NCI-H510A treated with DMSO at 0.1 percent for 48 hours (cell line): ENCODE measurements at places on chromosomes 1 and 21.
A peak's percentile ranks its signal among the peaks of the same experiment; 100 is the strongest.

DNA sequence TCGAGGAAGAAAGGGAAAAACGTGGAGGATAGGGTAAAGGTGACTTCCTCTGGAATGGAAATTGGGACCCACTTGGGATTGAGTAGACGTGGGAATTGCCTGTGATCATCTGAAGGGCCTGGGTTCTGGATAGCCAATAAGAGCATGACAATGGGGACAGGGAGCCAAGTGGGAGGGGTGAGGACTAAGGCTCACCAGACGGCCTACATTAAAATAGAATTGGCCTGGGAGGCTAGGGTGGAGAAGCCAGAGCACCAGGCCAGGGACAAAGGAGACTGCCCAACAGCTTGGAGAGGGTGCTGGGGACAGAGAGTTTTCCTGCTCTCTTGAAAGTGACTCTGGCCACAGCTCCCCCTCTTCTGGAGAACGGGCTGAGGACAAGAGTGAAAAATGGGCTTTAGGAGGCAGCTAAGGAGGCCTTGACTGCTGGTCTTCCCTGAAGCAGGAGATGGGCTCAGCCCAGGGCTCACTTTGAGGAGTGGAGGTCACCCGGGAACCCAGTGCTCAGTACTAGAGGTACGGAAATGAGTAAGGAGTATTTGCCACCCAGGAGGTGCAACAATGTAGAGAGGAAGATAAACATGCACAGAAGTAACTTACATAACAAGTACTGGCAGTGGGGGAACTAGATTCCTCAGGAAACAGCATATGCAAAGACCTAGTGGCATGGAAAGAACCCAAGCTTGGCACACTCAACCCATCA is 18.8 kb downstream of the INKA2 start:
- no peak for DNase-seq

- DNase-seq: no peak
Observed at GRCh38 chr21:42809577-42810475, 69.5 kb downstream of the WDR4 start.

- DNase-seq: no peak
Observed at GRCh38 chr1:156320560-156320959, 17.5 kb downstream of the CCT3 start.

GRCh38 chr1:119329541-119330461 is 38.8 kb upstream of the HAO2 start:
- no peak for DNase-seq

GRCh38 chr1:155063550-155064110 is at the start of gene EFNA4:
Gene EFNA4, plus strand, starts transcription at chr1:155063740. Its CDS starts 84 bp downstream, at chr1:155063824.
- peak; percentile 85 for DNase-seq

DNA sequence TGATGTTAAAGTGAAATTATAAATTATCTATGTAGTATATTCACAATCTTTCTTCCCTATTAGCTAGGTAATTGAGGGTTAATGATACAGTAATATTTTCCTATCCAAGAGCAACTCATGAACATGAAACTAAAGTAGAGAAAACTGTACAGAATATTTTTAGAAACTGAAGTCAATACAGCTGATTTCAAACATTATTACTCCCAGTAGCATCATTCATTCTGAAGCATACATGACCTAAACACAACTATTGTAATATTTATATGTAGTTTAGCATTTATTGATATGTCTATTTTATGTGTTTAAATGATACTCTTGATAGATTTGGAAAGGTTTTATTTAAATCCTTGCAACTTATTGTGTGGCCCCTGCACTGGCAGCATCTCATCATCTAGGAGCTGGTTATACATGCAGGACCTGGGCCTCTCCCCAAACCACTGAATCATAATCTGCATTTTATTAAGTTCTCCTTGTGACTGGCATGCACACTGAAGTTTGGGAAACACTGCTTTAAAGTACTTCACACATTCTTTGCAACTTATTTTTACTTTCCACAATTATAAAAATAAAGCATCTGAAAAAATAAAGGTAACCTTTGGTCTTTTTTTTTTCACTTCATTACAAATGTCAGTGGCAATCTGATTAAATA is 199.9 kb downstream of the LRRC40 start:
- DNase-seq: no peak

- DNase-seq: no peak
Observed at GRCh38 chr1:97412166-97412565, 508.7 kb downstream of the DPYD start.

DNA sequence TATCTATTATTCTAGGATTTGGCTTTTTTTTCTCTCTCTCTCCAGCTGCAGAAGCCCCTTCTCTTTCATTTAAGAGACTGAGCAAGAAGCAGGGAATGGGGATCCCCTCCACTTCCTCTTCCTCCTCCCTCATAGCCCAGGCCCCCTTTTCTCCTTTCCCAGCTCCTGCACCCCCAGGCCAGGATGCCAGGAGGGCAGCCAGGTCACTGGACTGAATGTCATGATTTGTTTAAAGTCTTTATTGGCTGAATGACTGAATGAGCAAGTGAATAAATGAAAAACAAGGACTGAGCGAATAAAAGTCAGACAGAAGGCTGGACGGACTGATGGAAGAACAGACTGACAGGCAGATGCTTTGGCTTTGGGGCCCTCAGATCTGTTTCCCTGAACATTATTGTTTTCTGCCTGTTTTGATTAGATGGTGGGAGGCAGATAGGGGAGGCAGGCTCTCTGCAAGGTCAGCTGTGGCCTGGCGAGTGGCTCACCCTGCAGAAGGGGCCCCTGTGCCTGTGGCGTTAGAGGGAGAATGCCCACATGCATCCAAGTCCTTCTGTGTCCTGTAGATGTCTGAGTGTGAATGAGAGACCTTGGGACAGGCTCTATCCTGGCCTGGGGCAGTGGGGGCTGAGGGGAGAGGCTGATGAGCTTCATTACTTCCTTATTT is 20.3 kb upstream of the ADGRB2 start:
- DNase-seq: no peak

DNA sequence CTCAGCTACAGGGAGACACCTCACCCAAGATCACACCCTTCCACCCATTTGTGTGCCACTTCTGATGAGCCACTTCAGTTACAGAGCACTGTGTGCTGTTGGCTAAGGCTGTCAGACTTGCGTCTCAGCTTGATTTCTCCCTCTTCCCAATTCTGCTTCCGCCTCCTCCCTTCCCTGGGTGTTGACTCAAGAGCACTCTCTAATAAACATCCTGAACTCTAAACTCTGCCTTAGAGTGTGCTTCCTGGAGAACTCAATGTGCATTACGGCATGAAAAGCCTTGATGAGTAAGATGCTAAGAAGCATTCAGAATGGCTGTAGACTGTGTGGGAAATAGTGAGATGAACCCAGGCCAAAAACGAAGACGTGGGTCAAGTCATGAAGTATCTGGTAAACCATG is 54.9 kb upstream of the S1PR1 start:
- no peak for DNase-seq

DNA sequence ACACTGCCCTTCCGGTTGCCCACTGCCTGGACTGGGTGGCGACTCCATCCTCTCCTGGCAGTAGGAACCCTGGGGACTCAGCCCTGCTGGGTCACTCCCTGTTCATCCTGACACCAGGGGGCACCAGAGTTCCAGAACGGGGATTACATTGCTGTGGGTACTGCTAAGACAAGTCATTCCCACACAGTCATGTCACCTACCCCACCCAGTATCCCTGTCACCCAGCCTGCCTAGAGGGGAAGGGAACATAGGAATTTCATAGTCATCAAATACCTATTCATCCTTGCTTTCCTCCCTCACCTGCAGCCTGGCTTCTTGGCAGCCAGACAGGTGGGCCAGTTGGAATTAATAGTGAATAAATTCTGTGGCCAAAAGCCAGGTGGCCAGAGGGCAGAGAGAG is 9.8 kb upstream of the SFN start:
- peak; percentile 58 for DNase-seq

- no peak for DNase-seq
Observed at GRCh38 chr1:19852036-19852435, 30.2 kb upstream of the OTUD3 start.

DNA sequence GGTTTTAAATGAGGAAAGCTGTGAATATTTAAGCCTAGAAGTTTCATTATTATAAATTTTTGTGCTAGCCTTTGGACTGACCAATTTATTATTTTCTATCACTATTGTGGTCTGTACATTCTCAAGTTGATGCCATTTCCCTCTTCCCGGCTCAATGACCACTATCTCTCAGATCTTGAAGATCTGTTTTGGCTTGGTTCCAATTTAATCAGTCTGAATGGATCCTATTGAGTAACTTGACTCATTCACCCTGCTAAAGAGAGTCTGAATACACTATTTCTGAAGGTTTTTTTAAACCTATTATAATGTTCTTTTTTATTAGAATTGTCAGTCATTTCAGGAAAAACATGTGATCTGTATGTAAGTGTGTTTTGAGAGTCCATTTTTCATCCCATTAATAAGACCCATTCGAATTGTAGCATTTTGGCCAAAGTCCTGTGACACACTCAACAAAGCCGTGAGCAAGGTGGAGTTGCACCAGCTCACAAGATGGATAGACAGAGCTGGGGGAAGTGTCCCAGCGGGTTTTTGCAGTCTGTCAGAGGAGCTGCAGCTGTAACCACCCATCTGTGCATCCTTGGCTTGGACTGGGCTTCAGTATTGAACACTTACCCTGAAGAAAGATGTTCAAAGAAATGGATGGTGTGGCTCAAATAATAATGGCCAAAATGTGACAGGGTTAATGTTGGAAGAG is 145.6 kb downstream of the NFIA start:
- DNase-seq: peak; percentile 52

GRCh38 chr21:35120631-35121180 is 71.6 kb upstream of the RUNX1 start:
- DNase-seq: peak; percentile 86

DNA sequence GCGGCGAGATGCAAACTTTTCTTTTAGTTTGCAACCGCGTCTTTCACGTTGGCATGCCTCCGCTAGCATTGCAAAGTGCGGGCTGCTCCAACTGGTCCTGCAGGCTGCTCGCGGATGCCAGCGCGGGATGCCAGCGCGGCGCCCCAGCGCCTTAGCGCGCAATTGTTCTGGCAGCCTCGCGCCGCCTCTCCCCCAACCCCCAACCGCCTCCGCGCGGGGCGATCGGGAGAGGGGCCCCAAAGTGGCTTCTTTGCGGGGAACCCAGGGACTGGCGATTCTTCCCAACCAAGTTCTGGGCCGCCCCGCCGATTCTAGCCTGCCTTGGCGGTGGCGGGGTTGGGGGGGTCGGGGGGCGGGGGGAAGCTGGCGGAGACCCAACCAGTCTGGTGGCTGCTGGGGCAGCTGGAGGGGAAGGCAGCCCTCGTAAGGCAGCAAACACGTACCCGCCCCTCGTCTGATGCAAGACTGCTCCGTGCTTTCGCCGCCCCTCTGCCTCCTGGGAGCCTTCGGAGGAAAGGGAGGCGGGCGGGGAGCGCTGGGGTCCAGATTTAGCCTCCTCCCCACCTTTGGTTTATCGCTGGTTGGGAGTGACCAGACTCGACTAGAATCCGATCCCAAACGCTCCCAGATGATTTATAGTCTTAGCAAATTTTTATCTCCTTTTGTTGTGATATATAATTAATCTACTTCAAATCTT is 756 bp downstream of the PHGDH start:
- peak; percentile 84 for DNase-seq
